ENCODE measurements at places on chromosomes 3 and 15.

GRCh38 chr3:189529468-189529867, 101.7 kb upstream of the TP63 start:
- DNase-seq = no peak

GRCh38 chr15:49462232-49462844, 39.3 kb downstream of the FGF7 start:
- DNase-seq = no peak

DNA sequence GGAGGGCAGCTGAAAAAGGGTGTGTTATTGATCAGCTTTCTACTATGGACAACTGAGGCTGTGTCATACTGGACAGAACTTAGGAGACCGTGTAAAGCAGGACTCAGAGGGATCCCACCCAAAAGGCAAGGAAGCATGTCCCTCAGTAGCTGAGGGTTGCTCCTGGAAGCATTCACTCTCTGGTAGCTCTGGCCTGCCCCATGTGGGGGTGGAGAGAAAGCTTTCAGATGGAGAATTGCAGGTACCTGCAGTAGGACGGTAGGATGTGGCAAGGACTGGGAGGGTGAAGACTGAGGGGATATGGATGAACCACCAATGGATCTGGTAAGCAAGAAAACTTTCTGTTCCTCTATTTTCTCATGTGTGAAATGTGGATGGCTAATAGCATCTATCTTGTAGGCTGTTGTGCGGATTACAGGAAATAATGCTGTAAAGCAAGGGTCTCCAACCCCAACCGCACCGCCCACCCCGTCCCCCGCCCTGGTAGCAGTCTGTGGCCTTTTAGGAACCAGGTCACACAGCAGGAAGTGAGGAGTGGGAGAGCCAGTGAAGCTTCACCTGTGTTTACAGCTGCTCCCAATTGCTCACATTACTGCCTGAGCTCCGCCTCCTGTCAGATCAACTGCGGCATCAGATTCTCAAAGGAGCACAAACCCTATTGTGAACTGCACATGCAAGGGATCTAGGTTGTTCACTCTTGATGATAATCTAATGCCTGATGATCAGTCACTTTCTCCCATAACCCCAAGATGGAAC, 157.7 kb upstream of the PROK2 start:
- no peak for DNase-seq

- no peak for DNase-seq
These were observed 136.8 kb upstream of the PLXNA1 start for GRCh38 chr3:126845920-126846715.

DNA sequence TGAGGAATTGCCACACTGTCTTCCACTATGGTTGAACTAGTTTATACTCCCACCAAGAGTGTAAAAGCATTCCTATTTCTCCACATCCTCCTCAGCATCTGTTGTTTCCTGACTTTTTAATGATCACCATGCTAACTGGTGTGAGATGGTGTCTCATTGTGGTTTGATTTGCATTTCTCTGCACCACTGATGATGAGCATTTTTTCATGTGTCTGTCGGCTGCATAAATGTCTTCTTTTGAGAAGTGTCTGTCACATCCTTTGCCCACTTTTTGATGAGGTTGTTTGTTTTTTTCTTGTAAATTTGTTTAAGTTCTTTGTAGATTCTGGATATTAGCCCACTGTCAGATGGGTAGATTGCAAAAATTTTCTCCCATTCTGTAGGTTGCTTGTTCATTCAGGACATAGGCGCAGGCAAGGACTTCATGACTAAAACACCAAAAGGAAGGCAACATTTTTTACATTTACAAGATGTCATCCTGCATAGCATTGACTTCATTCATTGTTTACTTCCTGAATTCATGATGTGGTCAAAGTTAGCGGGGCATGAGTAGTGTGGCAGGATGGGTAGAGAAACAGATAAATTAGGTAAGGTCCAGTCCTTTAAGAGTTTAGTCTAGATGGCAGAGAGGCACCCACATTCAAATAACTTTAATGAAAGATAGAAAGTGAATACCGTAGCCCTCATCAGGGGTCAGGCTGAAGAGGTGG, 45.1 kb upstream of the LPP start:
- DNase-seq = no peak

All from spinal cord (tissue), 10 donors.